ENCODE measurements at places on chromosomes 12 and 14.

GRCh38 chr12:111842556-111843396 lies 748 bp downstream of the MAPKAPK5 start:
- DNase-seq, result no peak

GRCh38 chr12:58860788-58861240 lies 59.5 kb downstream of the LRIG3 start:
- no peak for DNase-seq

DNA sequence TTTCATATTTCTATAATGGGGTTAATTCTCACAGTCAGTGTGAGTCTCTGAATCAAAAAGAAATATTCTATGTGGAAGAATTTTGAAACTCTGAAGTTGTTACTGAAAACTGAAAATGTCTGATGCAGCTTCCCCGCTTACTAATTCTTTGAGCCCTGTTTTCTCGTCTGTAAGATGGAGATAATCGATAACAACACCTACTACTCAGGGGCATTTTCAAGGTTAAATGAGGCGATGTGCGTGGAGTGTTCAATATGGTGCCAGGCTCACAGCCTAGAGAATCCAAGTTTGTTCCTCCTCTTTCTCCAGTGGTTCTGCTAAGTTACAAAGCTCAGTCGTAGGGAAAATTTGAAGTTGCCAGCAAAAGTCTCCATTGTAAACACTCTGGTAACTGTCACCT lies 391.4 kb downstream of the FUT8 start:
- no peak for DNase-seq

DNA sequence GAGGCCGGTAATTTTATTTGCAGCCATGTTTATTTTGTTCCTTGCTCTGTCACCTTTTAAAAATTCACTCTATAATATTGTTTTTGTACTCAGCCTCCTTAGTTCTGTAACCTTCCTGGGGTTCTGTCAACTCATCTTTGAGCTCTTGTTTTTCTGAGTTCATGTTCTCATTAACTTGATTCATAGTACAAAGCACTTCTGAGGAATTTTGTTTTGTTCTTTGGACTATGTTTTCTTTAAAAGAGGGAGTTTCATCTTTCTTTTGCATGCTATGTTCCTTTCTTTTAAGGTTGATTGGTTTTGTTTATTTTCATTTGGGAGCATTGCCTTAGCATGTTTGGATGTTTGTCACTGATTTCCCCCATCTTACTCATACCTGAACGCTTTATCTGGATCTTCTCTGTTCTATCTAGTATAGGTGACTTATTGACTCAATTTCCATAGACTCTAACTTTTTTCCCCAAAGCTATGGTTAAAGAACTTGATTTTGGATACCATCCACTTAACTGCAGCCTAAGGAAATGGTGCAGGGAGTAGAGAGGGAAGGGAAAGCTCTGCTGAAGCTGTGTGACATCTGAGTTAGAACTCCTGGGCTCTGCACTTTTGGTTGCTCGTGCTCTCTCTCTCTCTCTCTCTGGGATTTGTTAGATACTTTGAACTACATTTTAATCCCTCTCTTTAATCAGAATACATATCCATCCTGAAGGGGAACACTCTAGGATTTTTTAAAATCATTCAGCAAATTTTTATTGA lies 268.5 kb downstream of the PAWR start:
- no peak for DNase-seq

DNA sequence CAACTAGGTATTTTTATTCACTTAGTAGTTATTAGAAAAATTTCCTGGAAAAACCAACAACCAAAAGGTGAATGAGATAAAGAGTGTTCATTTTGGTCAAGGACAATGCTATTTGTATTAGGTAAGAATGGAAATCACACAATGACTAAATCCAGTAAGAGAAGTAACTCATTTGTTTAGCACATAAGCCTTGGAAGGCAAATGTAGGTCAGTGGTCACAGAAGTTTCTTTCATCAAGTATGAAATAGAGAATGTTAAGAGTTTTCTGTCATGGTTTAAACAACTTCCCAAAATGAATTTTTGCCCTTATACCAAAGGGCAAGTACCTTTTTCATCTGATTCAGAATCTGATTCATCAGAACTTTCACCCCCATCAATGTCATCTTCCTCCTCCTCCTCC lies 101.7 kb downstream of the KIF21A start:
- DNase-seq, result no peak

GRCh38 chr14:25537846-25538455 lies 488.0 kb upstream of the STXBP6 start:
- DNase-seq, result no peak

DNA sequence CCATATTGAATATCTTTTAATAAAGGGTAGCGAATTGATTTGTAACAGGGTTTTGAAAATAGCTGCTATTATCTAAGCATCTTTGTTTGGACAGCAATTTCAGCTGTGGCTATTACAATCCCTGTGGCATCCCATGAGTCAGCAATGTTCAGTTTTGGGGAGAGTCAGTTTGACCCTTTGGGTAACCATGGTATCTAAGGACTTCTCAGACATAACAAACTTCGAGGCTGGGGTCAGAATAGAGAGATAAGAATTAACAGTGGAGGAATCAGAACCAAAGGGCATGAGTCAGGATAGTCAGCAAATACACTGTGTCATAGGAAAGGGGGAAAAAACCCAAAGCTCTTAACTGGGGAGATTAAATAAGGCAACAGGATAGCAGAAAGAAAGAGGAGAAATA lies 11.7 kb upstream of the PTHLH start:
- DNase-seq, result no peak

DNA sequence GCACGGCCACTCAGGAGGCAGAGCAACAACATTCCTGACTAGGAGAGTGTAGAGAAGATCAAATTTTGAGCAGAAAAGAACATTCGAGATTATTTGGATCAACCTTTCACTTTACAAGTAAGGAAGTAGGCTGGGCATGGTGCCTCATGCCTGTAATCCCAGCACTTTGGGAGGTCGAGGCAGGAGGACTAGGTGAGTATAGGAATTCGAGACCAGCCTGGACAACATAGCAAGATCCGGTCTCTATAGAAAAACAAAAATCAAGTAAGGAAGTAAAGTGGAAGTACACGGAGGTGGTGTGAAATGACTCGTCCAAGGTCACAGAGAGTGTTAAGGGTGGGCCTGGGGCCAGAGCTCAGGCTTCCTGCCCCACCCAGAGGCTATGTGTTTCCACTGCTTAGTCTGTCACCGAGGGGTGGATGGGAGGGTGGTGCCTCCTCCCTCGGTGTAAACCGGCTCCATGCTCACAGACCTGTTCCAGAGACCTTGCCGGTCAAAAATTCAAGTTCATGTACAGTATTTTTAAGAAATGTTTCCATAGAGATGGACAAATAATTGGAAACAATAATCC lies 51.9 kb downstream of the MAP1LC3B2 start:
- no peak for DNase-seq

DNA sequence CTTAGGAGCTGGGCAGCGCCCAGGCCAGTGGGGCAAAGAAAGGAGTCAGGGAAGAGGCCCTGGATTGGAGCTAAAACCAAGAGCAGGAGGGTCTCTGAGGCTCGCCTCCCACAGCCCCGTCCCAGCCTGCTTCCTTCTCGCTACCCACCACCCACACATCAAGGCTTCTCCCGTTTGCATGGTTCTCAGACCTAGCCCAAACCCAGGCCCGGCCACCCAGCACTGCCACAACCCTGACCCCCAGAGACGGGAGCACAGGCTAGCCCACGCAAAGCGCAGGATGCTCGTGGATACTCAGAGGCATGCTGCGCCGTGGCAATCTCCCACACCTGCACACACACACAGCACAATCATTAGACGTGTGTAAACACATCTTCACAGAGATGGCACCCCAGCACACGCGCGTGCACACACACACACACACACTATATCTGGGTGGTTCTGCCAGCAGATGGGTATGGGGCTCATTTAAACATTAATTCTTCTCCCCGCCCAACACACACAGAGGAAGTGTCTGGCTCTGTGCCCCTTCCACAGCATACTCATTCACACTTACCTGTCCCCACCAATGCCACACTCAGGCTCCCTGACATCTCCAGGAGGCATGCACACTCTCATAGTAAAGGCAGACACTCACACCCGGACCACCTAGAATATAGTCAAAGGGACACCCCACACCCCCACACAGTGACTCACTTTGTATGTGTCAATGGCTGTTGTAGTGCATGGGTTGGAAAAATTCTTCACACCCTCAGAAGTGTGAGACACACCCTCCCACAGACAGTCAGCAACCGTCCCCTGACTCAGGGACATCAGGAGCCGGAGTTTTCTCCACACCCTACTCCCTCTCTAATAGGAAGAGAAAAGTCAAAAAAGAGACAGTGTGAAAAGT lies 1.1 kb downstream of the CARMIL3 start:
- DNase-seq, result no peak
